ENCODE measurements at places on chromosomes 3 and 15.

GRCh38 chr15:62512904-62513303, 347.8 kb upstream of the C2CD4B start:
- DNase-seq: no peak

GRCh38 chr15:71549697-71550096, 260.7 kb upstream of the NR2E3 start:
- no peak for DNase-seq

GRCh38 chr3:36540888-36541518, 160.7 kb downstream of the STAC start:
- no peak for DNase-seq

DNA sequence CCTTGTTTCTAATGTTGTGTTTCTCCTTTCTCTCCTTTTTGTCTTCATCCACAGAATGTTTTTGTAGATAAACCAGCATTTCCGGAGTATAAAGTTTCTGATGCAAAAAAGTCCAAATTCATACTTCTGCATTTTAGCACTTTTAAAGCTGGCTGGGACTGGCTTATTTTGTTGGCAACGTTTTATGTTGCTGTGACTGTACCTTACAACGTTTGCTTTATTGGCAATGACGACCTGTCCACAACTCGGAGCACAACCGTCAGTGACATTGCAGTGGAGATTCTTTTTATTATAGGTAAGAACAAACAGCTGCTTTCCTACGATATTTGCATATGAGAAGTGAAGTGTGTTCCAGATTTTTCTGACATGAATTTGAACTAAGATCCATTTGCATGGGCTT, 199.4 kb downstream of the KCNH8 start:
- DNase-seq: no peak

DNA sequence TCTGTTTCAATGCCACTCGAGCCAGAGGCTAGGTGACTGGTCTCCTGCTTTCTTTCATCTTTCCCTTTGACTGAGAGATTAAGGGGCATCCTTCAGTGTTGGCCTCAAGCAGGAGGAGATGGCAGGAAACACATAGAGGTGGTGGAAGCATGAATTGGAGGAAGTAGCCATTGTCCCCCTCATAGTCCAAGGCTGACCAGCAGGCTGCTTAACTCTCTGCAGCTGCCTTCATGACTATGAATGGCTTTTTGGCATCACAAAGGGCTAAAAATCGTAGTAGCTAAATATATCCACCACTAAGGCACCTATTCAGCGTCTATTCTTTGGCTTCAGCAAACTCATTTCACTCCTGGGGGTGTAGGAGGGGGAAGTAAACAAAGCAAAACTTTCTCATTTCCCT, 7.0 kb upstream of the FRMD4B start:
- DNase-seq: no peak
